DMS 273 treated with DMSO at 0.1 percent for 48 hours (cell line): ENCODE measurements at places on chromosomes 12 and 14.
A peak's percentile ranks its signal among the peaks of the same experiment; 100 is the strongest.

- no peak for DNase-seq
These were observed 225.0 kb downstream of the KCNC2 start for GRCh38 chr12:74984631-74985030.

GRCh38 chr12:57759360-57759980 is 4.6 kb downstream of the MARCHF9 start:
- DNase-seq, result no peak

- no peak for DNase-seq
These were observed 16.0 kb downstream of the GNS start for GRCh38 chr12:64743206-64743605.

DNA sequence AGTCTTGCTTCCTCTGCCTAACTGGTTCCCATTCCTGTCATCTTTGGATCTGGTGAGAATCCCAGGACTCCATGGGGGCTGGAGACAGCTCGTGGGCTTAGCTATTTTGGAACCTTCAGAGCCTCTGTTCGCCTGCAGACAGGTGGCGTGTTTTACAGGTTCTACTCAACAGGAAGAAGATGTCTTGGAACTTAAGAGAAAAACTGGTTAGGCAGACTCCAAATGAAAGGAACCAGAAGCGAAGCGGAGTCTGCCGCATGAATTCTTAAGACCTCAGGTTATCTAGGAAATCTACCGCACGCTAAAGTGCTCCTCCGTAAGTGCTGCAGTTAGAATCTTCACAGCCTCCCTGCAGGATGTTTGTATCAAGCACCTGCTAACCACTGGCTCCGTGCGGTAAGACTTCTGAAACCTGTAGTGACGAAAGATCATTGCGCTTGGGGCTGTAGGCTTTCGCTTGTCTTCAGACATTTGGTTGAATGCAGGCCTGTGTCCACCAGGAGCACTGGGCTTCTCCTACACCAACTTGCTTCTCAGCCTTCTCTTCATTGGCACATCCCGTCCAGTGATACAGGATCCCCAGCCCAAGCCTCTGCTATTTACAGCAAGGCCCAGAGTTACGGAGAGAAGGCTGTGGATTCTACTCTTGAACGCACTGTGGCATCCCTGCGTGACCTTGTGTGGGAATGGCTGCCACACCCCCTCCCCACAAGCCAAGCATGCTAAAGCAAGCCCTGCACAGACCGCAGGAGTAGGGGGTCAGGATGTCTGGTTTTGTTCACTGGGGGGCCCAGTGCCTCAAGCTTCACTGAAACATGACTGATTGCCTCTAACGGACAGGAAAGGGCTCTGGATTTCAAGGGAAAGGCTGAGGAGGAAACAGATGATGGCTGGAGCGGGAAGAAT is 35.0 kb downstream of the ACADS start:
- no peak for DNase-seq

DNA sequence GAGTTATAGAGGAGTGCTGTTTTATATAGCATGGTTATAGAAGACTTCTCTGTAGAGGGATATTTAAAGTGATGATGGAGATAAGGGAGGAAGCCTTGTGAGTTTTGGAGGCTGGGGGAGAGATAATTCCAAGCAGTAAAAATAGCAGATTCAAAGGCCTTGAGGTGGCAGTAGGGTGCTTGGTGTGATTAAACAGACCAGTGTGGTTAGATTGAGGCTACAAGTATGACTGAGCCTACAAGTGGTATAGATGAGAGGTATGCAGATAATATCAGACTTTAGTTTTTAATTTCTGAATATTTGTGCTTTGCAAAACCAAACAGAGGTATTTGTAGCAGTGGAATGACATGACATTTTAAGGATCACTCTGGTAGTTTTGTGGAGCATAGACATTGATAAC is 20.3 kb downstream of the FANCM start:
- DNase-seq, result no peak

GRCh38 chr14:22897357-22897756 is 14.3 kb downstream of the REM2 start:
- no peak for DNase-seq

GRCh38 chr12:3461391-3461790 is 29.6 kb upstream of the PRMT8 start:
- no peak for DNase-seq

GRCh38 chr12:74732826-74733225 is 195.2 kb downstream of the ATXN7L3B start:
- no peak for DNase-seq

GRCh38 chr12:10220398-10221077 is 7.9 kb downstream of the GABARAPL1 start:
- no peak for DNase-seq

DNA sequence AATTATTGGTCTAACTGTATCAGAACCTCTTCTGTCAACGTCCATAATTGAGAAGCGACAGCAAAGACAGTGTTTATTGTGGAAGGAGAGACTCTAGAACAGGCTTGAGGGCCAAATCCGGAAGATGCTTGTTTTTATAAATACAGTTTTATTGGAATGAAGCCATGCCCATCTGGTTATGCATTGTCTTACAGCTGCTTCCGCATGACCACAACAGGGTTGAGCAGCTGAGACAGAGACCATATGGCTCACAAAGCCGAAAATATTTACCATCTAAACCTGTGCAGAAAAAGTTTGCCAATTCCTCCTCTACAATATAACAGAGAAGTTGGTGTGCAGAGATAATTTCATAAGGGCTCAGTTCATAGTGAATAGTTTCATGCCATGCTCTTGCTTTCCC is 24.5 kb downstream of the PRKAB1 start:
- DNase-seq, result peak; percentile 54

DNA sequence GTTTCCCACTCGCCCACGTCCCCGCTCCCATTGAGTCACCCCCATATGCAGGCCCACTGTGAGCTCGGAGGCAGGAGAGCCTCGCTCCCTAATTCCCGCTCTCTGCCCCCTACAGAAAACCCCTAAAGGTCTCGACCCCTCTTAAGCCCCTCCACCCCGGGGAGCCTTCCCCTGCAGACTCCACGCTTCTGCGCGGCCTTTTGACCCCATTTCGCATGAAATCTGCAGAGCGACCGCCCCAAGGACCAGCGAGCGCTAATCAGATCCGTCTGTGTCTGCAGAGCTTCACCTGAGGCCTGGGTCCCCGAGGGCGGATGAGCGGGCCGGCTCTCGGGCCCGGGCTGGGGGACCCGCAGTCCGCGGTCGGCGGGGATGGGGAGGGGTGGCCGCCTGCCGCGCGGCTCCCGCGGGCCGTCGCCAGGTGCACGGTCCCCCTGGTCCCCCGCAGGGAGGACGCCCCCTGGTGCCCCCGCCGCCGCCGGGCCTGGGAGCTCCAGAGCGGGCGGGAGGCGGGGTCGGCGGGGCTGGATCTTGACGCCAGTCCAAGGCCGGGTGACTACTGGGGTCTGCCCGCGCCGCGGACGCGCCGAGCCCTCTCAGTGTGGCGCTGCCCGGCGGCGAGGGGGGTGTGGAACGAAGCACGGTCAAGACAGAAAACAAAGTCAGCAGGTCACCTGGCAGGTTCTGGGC is 10.1 kb downstream of the BMP4 start:
- no peak for DNase-seq

GRCh38 chr14:59695198-59695597 is 118.6 kb upstream of the CCDC175 start:
- DNase-seq, result no peak

DNA sequence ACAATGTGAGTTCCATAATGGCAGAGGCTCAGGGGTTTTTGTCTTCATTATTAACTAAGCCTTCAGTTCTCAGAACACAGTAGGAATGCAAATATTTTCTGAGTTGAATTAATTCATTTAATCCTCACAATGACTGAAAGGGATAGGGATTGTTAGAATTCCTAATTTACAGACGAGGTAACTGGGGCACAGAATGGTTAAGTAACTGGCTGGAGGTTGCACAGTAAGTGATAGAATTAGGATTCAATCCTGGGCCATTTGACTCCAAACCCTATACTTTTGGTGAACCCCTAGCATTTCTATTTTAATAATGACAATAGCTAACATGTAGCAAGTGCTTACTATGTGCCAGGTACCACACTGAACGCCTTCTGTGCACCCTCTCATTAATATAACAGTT is 163.1 kb downstream of the PPM1H start:
- DNase-seq, result no peak

DNA sequence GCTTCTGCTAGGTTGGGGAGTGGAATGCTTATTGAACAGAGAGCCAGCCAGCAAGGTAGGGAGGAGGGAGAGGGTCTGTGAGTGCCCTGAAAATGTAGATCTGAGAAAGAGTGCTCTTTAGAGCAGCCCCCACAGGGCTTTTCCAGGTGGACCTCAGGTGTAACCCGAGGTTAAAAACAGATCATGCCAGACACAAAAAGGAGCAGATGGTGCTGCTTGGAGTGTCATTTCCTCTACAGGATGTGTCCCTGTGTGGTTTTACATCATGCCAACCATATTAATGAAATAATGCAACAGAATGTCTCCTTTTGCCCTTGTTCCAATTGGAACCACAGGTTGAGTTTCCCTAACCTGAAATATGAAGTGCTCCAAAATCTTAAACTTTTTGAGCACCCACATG is 6.4 kb downstream of the SUSD6 start:
- DNase-seq, result no peak

- DNase-seq, result no peak
These were observed 8.1 kb upstream of the ADCY6 start for GRCh38 chr12:48796976-48797375.

- DNase-seq, result no peak
These were observed 27.5 kb downstream of the GPRC5A start for GRCh38 chr12:12918781-12919389.

DNA sequence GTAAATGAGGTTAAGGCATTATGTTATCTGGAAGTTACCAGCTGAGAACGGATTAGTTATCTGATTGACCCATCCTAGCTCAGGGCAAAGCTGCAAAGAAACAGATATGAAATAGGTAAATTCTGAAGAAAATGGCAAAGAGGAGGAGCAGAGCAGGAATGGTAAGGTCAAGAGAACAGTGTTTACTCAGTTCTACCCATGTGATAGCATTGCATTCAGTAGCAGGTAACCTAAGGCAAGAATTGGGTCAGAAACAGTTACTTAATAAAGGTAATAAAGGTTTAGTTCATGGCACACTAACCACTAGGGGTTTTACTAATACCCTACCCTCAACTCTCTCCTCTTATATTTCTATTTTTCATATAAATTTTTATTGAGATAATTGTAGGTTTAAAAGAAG is 224.8 kb downstream of the ASCL1 start:
- no peak for DNase-seq

GRCh38 chr12:8678661-8679111 is 16.1 kb upstream of the MFAP5 start:
- no peak for DNase-seq

DNA sequence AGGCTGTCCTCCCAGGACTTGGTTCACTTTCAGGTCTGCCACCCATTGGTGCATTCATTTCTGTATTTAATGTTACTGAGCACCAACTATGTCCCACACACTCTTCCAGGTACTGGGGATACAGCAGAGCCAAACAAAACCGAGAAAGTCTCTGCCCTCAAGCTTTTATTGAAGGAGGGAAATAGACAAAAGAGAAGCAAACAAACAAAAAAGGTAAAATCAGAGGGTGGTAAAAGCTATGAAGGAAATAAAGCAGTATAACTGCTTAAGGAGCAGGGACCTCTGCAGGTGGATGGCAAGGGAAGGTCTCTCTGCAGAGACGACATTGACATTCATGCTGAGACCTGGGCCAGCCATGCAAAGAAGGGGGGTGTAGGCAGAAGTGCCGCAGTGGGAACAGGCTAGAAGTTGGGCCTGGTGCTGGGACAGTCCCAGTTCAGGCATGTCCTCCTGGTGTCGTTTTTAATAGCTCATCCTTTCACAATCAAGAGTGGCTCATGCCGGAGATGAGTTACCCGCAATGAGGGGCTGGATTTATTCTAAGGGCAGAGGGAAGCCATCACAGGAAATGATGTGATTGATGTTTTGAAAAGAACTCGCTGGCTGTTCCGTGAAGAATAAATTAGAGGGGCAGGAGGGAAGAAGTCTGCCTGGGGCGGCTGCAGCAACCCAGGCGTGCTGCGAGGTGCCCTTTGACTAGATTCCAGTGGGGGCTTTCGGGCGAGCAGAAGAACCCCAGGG is 72.8 kb downstream of the IRF2BPL start:
- DNase-seq, result peak; percentile 79

GRCh38 chr14:78747813-78748212 is 577.6 kb downstream of the NRXN3 start:
- no peak for DNase-seq

- no peak for DNase-seq
These were observed 6.8 kb downstream of the PPP1R36 start for GRCh38 chr14:64556526-64556925.
